ENCODE measurements at places on chromosomes 11 and 22. TPM values are rescaled to one million over a fixed set of nuclear protein-coding genes. Genes with fewer than 3 reads are reported as not detected.

GRCh38 chr11:96012086-96012824, 88.3 kb upstream of the MTMR2 start:
- peak; percentile 68 for ATAC-seq

GRCh38 chr11:61120706-61121191, 18.5 kb downstream of the CD5 start:
- ATAC-seq = no peak

DNA sequence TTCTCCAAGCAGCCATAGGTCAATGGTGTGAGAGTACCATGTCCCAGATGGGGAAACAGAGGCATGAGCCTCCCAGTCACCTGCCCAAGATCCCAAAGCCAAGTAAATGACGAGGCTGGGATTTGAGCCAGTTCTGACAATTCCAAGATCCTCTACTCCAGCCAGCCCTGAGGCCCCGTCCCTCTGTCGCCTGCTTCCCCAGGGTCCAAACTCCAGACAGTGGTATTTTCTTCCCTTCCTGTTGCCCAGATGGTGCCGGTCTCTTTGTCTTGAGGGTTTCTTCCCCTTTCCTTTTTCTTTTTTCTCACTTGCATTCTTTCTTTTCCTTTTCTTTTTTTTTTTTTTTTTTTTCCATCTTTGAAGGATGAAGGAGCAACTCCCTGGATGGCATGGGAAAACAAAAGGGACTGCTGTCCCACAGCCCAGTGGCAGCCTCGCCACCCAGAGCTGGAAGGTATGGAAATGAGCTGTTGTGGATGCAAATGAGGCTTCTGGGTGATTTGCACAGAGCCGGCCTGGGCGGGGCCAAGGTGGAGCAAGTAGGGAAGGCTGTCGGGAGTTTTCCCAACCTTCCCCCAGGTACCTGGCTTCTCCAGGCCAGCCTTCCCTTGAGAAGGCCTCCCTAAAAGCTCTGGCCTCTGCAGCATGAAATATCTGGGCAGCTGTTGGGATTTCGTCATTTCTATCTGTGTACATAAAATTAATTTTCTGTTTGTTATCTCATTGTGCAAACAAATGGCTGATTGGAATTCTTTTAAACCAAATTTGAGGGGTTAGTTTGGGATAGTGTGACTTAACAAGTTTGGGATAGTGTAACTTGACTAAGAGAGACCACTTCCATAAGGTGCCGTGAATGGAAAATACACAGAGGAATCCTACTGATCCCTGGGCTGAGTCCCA, 146.8 kb downstream of the MN1 start:
- ATAC-seq = no peak

DNA sequence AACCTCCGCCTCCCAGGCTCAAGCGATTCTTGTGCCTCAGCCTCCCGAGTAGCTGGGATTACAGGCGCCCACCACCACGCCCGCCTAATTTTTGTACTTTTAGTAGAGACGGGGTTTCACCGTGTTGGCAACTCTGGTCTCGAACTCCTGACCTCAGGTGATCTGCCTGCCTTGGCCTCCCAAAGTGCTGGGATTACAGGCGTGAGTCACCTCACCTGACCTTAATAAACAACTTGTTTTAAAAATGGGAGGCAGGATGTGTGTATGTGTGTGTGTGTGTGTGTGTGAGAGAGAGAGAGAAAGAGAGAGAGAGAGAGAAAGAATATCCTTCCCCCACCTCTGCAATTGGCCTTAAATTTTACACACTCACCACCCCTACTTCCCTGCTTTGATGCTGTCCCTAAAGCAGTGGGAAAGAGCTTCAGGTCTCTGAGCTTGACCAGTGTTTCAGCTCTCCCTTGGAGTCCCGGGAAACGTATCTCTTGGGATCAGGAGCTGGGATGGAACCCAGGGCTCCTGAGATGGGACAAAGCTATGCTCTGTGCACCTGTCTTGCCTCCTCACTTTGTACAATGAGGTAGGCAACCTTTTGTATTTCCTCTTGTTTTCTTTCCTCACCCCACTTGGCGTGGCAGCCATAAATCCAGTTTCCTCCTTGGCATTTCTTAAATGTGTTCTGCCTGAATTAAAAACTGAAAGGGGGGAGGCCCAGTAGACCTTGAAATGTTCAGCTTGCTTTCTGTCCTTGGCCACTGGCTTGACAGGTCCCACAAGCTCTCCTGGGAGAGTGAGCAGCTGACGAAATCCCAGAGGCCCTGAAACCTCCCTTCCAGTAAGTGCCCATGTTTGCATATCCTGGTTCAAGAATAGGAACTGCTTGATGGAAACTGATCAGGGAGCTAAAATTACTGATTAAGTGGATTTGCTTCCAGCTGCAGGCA, 17.8 kb upstream of the XBP1 start:
- peak; percentile 23 for ATAC-seq

- ATAC-seq = peak; percentile 93
These were observed 18.6 kb upstream of the SCARF2 start for GRCh38 chr22:20456064-20456721.

The OR51E2 gene
- not detected for total RNA-seq

- ATAC-seq = no peak
These were observed 25.3 kb upstream of the CBX7 start for GRCh38 chr22:39177791-39178190.

- no peak for ATAC-seq
These were observed 117.5 kb upstream of the CEP126 start for GRCh38 chr11:101797335-101797734.

The GRIA4 gene
- not detected for total RNA-seq

DNA sequence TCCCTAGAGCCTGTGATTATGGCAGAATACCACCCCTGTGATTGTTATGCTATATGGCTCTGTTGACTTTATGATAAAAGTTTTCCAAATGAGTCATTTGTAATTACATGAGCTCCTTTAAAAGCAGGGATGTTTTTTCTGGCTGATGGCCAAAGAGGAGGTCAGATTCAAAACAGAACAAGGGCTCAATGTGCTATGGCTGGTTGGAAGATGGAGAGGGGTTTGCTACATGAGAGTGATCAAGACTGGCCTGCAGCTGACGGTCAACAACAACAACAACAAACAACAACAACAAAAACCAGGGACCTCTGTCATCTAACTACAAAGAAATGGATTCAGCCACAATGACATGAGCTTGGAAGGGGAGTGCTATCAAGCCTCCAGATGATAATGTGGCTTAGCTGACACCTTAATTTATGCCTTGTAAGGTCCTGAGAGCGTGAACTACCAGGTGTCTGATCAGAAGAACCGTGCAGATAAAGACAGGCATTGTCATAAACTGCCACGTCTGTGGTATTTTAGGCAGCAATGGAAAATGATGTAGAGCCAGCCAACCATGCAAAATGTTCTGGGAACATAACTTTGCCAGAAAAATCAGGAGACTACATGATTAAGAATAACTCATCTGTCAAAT, 47.2 kb downstream of the PIWIL3 start:
- no peak for ATAC-seq

DNA sequence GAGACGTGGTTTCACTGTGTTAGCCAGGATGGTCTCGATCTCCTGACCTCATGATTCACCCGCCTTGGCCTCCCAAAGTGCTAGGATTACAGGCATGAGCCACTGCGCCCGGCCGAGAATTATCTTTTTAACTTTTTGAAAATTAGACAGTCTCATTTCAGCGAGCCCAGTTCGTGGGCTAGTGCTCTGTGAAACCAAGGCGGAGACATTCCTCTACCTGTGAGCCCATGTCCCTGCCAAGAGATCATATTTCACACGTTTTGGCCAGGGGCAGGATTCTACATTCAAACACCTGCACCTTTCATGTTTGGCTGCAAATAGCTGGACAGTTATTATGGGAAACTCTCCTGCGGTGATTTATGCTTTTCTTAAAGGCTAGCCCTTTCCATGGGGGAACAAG, 60.3 kb downstream of the IRAG1 start:
- no peak for ATAC-seq

The TST gene
- total RNA-seq = 8.2 TPM

Measured in activated T-helper 17 cell treated with anti-CD3 and anti-CD28 coated beads, Interleukin-2, amount 50 U/mL, for 72 hours (primary cell).